ENCODE measurements at places on chromosomes 5 and 9.

- no peak for DNase-seq
These were observed 87.0 kb downstream of the ANGPTL2 start for GRCh38 chr9:127035423-127035822.

GRCh38 chr5:175863316-175863715, 8.1 kb upstream of the CPLX2 start:
- DNase-seq: no peak

DNA sequence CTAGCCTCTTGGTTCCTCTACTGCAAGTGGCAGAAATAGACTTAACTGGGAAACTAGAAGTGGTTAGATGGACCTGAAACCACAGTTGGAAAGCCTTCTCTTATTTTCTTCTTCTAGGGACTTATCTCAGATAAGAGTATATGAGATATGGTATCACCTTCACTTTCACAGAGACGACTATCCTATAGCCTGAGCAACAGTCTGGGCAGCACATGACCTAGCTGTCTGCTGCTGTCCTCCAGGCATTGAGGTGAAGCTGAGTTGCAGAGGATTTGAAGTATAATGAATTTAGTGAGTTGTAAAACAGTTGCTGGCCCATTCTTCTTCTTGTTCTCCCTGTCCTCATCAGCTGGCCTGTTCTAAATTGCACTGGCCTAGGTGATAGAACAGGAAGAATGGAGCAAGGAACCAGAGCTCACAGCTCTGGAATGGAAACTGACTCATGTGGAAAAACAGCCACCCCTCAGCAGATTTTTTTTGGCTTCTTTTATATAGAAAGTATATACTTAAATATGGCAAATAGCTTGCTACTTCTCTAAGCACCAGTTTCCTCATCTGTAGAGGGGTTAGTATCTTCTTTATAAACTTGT, 27.8 kb downstream of the RECK start:
- DNase-seq: no peak

GRCh38 chr9:78289474-78289873, 7.5 kb upstream of the PSAT1 start:
- DNase-seq: no peak

DNA sequence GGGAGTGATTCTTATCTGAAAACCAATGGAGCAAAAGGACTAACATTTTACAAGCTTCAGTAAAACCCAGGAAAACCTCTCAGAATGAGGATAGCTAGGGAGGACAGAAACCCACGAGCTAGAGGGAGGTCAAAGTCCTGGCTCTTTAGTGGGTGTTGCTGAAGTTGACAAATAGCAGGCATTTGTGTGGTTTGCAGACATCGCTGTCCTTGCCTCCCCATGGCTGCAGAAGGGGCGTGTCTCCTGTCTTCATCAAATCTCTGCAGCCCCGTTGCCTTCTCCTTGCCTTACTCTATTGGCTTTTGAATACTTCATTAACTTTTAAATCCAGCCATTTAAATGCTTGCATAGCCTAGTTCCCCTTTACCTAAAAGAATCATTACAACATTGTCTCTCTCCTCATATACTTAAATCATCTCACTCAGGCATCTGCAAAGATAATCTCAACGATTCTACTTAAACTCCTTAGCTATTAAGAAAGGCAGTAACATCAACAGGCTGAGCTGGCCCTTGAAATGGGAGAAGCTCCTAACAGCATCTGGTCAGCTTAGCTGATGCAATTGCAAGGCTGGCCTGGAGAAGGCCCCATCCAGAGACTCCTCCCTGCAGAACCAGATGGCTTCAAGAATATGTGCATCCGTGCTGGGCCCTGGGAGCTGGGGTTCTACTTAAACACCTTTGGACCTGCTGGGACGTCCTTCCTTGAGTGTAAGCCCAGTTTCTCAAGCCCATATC, 152.8 kb upstream of the TAS2R1 start:
- no peak for DNase-seq

- DNase-seq: no peak
These were observed 156.1 kb upstream of the KIF2A start for GRCh38 chr5:62149879-62150278.

GRCh38 chr9:90903766-90904424, 102.3 kb downstream of the SYK start:
- no peak for DNase-seq

GRCh38 chr9:73348471-73348870, 196.8 kb downstream of the ANXA1 start:
- DNase-seq: no peak

GRCh38 chr5:38228914-38229313, 29.4 kb upstream of the EGFLAM start:
- no peak for DNase-seq

DNA sequence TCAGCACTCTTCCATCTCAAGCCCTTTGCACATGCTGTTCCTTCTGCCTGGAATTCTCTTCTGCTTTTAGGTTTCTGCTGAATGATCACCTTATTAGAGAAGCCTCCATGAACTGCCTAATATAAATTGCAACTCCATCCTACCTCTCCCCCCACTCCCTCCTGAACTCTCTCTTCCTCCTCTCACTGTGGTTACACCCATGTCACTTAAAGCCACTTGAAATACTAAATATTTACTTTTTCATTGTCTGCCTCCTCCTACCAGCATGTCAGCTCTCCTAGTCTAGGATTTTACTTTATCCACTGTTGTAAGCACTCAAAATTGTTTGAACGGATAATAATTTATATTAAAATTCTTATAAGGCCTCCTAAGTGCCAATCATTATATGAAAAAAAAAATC, 43.8 kb downstream of the ACTL7B start:
- DNase-seq: no peak

DNA sequence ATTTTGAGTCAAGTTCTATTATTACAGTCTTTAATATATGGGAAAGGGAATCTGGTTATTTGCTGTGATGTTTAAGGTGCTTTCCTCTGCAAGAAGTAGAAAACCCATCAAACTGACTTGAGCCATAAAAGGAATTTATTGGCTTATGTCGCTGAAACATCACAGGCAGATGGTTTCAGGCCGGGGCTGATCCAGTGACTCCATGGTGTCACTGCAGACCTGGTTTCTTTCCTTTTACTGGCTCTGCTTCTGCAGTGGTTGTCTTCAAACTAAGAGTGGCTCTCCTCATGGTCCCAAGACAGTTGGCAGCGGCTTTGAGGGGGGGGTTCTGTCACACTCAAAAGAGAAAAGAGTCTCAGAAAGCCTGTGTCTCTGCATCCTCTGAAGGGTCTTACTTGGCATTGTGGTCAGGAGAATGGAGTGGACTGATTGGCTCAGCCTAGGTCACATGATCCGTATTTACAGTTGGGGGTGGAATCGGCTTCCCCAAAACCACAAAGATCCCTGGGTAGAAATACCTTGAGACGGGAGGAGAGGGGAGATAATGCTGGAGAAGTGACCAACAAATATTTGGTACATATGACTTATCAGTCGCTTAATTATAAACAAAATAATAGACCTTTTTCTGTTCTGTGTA, 106.3 kb downstream of the DAPK1 start:
- no peak for DNase-seq

- no peak for DNase-seq
These were observed 51.3 kb upstream of the PRLR start for GRCh38 chr5:35281613-35282012.

DNA sequence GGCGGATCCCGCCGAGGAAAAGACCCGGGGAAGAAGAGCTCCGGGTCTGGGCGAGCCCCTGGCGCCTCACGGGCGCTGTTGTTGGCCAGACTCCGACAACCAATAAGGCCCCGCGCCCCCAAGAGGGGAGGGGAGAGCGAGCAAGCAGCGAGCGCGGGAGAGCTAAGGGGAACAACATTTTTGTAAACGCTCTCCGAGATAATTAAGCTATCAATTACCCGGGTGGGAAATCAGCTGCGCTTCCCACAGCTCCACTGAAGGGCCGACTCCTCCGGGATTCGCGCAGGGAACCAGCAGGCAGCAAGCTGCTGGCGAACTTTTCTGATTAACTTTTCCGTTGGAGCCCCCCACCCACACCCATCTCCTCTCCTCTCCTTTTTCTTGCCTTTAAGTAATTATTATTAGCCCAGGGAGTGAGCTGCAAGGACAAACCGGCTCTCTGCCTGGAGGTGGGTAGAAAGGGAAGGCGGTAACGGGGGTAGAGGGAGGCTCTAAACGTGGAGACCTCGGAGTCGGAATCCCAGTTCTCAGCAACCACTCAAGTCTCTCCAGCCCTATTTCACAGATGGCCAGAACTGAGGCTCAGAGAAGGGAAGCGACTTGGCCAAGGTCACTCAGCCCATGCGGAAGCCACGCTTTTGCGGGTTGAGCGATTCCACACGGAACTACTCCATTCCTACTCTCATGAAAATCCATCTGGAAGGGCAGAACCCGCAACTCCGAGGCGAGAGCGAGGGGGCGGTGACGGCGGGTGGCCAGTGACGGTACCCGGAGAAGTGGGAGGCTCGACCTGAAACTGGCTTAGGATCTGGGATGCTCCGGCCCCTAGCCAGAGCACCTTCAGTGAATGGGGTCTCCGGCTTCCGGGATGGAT, 1.3 kb downstream of the ASTN2 start:
- no peak for DNase-seq

DNA sequence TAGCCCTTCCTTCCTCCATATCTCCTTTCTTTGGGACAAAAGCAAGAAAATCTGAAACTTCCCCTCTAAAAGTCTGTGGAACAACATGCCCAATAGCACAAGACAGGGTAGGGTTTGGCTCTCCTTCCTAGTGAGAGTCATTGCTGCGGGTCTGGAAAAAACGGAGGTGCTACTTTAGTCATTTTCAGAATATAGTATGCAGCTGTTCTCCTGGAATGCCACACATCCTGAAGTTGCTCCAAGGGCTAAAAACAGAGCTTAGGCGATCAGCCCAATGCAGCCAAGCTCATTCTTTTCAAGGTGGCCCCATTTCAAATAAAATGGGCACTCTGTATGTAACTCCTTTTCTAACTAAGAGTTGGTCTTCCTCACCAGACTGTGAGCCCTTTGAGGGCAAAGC, 39.5 kb upstream of the MYOT start:
- no peak for DNase-seq

DNA sequence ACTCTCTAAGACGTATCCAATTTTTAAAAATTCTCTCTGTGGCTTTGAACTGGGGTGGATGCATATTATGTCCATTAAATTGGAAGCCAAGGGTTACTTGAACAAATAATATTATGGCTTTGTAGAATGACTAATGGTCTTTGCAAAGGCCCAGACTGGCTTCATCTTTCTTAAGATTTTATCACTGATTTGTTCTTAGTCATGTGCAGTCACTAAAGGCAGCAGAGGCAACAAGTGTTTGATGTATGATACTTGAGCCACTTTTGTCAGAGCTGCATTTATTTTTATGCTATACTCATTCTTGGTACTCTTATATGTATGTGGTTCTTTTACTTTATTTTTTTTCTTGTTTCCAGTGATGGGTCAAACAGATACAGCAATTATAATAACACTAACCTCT, 152.2 kb downstream of the NR2F1-AS1 start:
- DNase-seq: peak; percentile 4

Measured in HS-27A (cell line).